ENCODE measurements at places on chromosomes 5 and 9.

DNA sequence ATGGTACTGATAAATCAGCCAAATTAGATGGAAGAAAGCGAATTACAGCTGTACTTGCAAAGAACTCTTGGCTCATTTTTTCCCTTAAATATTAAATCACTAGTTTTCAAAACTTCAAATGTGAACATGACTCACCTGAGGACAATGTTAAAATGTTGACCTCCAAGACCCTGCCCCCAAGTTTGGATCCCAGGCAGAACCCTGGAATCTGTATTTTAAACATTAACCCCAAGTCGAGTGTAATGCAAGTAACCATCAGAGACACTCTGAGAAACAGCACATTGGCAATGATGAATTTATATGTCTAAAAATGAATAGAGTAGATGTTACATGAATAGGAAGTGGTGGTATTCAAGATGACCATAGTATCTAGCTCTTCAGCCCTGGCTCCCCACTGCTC is 2.3 kb upstream of the CD274 start:
- DNase-seq = no peak

GRCh38 chr5:56383761-56384160 is 150.6 kb upstream of the ANKRD55 start:
- DNase-seq = no peak

- DNase-seq = no peak
Measured at GRCh38 chr5:11050596-11051304, 289.7 kb upstream of the DAP start.

GRCh38 chr9:1018121-1018520 is 32.0 kb upstream of the DMRT2 start:
- no peak for DNase-seq

- no peak for DNase-seq
Measured at GRCh38 chr5:54136516-54137440, 173.6 kb downstream of the ARL15 start.

GRCh38 chr9:78298046-78298765 is 1.3 kb downstream of the PSAT1 start:
- no peak for DNase-seq

DNA sequence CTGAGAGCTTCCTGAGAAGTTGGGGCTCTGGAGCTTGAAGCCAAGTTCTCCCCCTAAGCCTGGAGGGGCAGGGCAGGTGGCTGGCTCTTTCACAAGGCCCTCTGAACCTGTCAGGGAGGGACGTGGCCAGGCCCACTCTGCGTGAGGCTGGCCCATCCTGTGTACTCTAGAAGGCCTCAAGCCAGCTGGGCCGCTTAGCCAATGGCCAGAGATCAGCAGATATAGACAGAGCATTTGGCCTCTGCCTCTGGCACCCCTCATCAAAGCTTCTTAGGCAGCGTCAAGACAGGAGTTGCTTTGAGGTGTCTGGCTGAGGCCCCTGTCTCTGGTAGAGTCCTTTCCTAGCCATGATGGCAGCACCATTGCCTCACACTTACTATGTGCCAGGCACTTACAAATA is 105.6 kb downstream of the FGF18 start:
- no peak for DNase-seq

DNA sequence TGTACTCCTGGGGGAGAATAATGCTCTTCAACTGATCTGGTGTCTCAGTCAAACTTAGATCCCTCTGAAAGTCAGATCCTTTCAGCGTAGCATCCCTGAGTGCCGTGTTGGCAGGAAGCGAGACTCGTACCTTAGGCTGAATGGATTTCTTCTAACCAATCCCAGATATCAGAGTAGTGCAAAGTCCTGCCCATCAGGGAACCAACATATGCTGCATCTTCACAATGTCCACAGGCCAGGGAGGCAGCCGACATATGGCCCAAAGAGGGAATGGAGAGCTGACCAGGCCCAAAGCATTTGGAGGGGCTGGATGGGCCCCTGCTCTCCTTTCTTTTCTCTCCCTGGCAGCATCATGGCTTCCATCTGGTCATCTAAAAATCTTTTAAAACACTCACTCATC is 497.0 kb upstream of the DAP start:
- no peak for DNase-seq

DNA sequence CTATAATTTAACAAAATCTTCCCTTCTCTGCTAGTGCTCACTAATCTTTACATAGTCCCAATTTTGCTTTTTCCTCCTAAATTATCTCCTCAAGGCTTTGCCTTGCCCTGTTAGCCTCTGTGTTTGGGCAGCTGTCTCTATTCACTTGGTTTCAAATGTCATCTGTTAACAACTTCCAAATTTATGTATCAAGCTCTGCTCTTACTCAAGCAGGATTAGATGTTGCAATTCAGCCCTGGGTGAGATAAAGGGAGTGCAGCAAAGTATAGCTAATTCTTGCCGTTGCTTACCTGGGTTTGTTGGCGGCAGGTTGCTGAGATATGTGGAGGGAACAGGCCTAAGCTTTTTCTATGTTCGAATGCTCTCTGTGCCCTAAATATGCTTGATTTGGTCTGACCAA is 483.8 kb downstream of the DMAC1 start:
- DNase-seq = no peak

GRCh38 chr5:34002629-34003328 is 5.1 kb downstream of the AMACR start:
- no peak for DNase-seq

Measured in left lung (tissue), 14 donors.